ENCODE measurements at places on chromosomes 11 and 22.

DNA sequence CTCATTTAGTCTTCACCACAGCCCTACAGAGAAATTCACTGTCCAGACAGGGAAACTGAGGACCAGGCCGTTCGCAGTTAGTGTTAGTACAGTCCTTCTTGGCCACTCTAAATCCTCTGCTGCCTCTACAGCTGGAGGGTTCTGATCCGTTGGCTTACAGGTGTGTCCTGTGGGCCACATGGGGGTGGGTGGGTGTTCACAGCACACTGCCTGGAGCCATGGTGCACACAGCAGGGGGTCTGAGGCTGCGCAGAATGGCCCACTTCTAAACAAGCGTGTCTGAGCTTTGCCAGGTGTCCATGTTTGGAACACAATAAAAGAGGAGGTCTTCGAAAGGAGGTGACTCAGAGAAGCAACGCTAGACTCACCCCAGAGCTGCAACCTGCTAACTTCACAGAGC is 249.0 kb downstream of the ST3GAL4 start:
- no peak for DNase-seq

GRCh38 chr22:23571486-23571885 is 8.6 kb downstream of the IGLL1 start:
- DNase-seq: no peak

DNA sequence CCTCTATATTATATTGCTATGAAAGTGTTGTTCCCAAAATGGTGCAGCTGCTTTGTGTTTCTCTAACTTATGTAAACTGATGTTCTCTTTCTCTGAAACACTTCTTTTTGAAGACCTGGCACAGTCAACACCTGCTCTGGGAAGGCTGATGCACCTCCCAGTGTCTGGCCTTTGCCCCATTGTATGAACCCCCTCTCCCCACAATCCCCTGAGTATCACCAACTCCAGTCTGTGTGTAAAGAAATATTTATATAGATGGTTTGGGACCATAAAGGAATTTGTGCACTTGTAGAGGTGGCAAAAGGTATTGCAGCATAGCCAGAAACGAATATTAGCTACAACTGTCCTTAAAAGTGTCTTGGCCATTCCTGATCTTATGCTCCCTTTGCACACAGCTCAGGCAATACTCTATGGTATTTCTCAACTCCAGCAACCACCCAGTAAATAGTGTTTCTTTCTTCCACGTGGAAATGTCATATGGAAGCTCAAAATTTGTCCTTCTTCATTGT is 365.2 kb upstream of the DDI1 start:
- no peak for DNase-seq

GRCh38 chr11:111183706-111184105 is 61.8 kb upstream of the POU2AF2 start:
- DNase-seq: no peak

- DNase-seq: no peak
Measured at GRCh38 chr11:10892250-10892649, 34.4 kb upstream of the ZBED5 start.

DNA sequence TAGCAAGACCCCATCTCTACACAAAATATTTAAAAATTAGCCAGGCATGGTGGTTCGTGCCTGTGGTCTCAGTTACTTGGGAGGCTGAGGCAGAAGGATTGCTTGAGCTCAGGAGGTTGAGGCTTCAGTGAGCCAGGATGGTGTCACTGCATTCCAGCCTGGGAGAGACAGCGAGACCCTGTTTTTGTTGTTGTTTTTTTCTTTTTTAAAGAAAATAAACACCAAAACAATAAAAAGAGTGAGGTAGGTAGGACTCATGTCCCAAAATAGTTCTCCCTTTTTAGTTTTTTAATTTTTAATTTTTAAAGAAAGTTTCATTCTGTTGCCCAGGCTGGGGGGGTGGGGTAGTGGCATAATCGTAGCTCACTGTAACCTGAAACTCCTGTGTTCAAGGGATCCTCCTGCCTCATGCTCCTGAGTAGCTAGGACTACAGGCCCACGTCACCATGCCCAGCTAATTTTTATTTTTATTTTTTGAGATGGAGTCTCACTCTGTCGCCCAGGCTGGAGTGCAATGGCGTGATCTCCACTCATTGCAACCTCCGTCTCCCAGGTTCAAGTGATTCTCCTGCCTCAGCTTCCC is 25.5 kb upstream of the MALAT1 start:
- no peak for DNase-seq

GRCh38 chr22:43377548-43377895 is 34.3 kb upstream of the MPPED1 start:
- no peak for DNase-seq

- no peak for DNase-seq
Measured at GRCh38 chr11:117823946-117824420, 561 bp downstream of the FXYD2 start.

DNA sequence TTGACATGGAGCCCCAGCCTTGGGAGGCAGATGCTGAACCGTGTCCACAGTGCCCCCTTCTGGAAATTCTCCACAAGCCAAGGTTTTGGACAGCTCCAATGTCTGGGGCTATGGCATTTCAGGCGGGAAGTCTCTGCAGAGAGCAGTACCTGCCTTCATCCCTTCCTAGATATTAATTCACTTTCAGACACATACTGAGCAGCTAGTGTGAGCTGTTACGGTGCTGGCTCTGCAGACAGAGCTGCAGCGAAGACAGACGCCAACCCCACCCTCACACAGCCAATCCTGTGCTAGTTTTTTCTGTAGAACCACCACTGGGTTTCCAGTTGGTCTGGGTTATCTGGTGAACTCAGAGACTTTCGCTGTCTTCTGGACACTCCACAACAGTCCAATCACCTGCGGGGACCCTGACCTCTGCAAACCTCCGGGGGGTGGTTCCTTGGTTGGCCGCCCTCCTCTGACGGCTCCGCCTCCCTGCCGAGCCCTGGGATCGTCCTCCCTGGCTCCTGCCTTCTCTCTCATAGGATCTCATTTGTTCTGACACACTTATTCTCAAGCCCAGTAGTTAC is 9.1 kb downstream of the LMF2 start:
- peak; percentile 94 for DNase-seq

GRCh38 chr22:30253205-30253852 is 6.8 kb upstream of the LIF start:
- DNase-seq: peak; percentile 83

GRCh38 chr11:24238771-24239645 is 257.8 kb upstream of the LUZP2 start:
- no peak for DNase-seq

DNA sequence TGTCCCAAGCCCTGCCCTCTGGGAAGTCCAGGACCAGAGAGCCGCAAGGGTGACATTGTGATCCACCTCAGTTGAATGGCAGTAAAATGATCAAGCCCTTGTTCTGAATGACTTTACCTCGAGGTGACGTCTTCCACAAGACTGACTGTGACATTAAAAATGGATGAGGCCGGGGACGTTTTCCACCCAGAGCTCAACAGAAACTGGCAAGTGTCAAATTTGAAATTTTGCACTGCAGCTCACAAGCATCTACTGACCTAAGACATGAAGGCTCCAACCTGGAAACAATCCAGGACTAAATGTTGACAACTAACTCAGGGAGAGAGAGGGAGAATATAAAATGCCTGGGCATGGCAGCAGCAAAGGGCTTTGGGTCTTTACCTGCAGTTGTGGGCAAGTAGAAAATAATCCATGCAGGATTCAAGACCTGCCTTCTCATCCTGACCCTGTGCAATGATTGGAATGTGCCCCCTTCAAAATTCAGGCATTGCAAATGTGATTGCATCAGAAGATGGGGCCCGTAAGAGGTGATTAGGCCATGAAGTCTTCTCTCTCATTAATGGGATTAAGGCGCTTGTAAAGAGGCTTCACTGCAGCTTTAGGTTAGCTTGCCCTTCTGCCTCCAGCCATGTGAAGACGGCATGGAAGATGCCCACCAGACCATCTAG is 33.6 kb upstream of the CLMP start:
- no peak for DNase-seq

DNA sequence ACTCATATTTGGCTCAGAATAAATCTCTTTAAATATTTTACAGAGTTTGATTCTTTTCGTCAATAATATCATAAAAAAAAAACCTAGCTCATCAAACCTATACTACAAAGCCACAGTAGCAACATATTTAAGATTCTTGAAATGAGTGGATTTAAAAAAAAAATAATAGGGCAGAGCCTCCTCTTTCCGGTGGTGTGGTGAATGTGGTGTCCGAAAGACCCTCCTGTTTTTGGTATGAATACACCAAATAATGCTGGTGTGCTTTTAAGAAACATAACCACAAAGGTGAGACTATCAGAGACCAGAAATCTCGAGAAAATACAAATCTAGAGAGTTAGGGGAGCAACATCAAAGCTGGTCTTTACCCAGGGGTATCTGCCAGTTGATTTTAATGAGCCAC is 342.6 kb downstream of the TBC1D22A start:
- no peak for DNase-seq

Measured in SJCRH30 (cell line).